ENCODE measurements at places on chromosomes 3 and 15.

DNA sequence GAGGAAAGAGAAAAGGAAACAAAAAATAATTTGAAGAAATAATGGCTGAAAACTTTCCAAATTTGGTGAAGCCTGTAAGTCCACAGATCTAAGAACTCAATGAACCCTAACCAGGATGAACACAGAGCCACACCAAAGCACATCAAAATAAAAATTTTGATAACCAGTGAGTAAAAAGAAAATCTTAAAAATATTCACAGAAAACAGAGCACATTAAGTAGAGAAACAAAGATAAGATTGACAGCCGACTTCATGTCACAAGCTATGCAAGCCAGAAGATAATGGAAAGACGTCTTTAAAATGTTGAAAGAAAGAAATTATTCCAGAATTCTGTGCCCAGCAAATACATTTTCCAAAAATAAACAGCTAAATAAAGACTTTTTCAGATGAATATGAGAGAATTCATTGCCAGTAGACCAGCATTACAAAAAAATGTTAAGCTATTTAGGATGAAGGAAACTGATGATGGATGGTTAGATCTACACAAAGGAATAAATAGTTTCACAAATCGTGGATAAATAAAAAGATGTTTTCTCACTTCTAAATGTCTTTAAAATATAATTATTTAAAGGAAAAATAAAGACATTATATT, 140.2 kb upstream of the SKOR1 start:
- DNase-seq = no peak

DNA sequence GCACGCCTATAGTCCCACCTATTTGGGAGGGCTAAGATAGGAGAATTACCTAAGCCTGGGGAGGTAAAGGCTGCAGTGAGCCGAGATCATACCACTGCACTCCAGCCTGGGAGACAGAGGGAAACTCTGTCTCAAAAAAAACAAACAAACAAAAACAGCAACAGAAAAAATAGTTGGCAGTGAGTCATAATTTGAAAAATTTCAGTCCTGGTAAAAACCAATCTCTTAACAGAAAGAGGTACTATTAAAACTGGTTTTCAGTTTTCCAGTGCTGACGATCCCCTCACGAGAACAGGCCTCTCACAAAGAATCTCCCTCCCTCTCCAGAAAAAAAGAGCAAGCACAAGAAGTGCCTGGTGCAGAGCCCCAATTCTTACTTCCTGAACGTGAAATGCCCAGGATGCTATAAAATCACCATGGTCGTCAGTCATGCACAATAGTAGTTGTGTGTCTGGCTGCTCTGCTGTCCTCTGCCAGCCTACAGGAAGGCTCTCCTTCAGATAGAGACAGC, 22.8 kb upstream of the MAP4 start:
- DNase-seq = no peak

- DNase-seq = no peak
These were observed 6.0 kb downstream of the ISL2 start for GRCh38 chr15:76342382-76343201.

DNA sequence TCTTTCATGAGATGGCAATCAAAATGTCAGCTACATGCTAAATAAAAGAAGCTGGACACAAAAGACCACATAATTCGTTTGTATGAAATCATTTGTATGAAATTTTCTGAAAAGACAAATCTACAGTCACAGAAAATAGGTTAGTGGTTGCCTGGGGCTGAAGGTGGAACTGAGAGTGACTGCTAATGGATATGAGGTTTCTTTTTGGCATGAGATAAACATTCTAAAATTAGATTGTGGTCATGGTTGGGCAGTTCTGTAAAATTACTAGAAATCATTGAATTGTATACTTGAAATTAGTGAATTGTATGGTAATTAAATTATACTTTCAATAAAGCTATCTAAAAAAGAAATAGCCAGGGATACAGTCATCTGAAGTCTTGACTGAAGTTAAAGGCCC, 2.7 kb upstream of the DMXL2 start:
- DNase-seq = peak; percentile 63

- DNase-seq = no peak
These were observed 631 bp downstream of the UBR1 start for GRCh38 chr15:43105077-43105736.

DNA sequence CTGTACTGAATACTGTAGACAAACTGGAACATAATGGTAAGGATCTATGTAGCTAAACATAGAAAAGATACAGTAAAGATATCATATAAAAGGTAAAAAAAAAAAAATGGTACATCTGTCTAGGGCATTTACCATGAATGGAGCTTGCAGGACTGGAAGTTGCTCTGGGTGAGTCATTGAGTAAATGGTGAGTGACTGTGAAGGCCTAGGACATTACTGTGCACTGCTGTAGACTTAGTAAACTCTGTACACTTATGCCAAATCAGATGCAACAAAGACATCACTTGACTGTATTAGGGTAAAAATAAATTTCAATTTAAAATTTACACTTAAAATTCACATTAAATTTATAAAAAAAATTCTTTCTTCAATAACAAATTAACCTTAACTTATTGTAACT, 281.3 kb upstream of the LMCD1 start:
- DNase-seq = no peak
